ENCODE measurements at places on chromosomes 12 and 14.

GRCh38 chr14:46091819-46092218, 559.8 kb downstream of the RPL10L start:
- DNase-seq: no peak

GRCh38 chr12:106296179-106296877, 6.2 kb upstream of the TCP11L2 start:
- DNase-seq: no peak

GRCh38 chr14:21987937-21988336, 314.3 kb upstream of the OR4E1 start:
- DNase-seq: no peak

DNA sequence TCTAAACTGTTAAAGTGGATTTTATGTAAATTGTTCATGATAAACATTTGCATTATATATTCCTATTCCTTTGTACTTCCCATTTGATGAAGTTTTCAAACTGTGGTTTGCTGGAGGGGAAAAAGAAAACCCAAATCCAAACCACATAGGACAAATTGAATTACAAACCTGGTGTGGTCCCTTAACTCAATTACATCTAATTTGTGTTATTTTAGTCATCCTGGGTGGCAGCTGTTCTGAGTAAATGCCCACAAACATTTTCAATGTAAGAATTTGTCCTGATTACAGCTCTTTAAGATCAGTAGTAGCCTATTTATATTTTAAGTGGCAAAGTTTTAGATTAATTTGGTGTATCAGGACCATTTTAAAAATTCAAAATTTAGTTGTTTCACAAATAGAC, 153.9 kb downstream of the RAD51B start:
- no peak for DNase-seq

GRCh38 chr14:73713206-73713802, 880 bp downstream of the PNMA1 start:
- DNase-seq: no peak

- DNase-seq: no peak
Observed at GRCh38 chr12:28035500-28035899, 63.0 kb upstream of the PTHLH start.

DNA sequence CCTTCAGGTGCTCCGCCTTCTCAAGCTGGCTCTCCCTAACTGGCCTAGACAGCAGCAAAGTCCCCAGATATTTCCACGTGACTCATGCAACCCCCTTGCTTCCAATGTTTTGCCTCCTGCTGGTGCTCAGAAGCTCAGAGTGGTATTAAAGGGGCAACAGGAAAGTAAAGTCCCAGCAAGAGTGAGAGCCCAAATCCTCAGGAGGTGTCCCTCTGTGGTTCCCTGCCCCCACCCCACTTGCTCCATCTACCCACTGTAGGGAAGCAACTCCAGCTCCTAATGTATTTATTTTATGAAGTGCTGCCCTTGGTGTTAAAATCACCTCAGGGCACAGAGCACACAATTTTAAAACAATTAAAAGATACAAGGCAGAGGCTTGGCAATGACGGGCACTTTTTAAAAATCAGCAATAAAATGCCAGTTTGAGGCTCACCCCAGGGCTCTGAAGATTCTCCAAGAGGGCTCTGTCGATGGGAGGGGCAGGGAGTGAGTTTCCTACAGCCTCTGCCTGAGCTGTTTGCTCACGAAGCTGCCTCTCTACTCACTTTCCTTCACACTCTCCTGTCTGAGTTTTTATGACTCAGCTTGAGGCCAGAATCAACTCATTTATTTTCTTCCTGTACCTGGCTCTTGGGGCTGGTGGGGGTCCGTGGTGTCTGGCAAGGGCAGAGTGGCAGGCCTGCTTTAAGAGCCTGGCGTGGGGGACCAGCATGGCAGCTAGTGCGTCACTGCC, 81.9 kb upstream of the MAX start:
- no peak for DNase-seq

DNA sequence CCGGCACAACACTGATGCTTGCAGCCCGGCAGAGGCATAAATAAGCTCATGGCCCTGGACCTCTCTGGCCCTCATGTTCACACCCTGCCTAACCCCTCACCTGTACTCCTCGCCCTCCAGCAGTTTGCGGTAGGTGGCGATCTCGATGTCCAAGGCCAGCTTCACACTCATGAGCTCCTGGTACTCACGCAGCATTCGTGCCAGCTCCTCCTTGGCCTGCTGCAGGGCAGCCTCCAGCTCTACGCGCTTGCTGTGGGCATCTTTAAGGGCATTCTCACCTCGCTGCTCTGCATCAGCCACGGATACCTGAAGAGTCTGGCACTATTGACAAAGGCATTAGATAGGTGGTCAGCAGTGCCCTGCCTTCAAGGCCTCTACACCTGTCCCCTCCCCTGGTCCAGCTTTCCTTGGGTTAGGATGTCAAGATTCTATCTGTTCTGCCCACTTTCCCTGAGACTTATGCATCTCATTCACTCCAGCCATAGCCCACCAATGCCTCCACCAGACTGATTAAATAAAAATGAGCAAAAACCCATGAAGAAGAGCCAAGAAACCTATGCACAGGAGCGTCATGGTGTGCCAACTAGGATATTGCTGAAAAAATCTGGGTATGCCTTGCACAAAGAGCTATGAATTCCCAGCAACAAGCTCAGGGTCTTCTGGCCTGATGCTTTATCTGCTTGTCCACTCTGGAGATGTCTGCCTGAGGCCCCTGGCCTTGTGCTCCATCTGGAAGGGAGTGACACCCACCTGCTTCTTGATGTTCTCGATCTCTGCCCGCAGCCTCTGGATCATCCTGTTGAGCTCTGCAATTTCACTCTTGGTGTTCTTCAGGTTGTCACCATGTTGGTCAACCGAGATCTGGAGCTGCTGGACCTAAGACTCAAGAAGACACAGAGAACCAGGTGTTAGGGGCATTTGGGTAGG, 6.1 kb downstream of the KRT4 start:
- no peak for DNase-seq

- DNase-seq: no peak
Observed at GRCh38 chr14:106055289-106055688, 528.9 kb downstream of the TMEM121 start.

DNA sequence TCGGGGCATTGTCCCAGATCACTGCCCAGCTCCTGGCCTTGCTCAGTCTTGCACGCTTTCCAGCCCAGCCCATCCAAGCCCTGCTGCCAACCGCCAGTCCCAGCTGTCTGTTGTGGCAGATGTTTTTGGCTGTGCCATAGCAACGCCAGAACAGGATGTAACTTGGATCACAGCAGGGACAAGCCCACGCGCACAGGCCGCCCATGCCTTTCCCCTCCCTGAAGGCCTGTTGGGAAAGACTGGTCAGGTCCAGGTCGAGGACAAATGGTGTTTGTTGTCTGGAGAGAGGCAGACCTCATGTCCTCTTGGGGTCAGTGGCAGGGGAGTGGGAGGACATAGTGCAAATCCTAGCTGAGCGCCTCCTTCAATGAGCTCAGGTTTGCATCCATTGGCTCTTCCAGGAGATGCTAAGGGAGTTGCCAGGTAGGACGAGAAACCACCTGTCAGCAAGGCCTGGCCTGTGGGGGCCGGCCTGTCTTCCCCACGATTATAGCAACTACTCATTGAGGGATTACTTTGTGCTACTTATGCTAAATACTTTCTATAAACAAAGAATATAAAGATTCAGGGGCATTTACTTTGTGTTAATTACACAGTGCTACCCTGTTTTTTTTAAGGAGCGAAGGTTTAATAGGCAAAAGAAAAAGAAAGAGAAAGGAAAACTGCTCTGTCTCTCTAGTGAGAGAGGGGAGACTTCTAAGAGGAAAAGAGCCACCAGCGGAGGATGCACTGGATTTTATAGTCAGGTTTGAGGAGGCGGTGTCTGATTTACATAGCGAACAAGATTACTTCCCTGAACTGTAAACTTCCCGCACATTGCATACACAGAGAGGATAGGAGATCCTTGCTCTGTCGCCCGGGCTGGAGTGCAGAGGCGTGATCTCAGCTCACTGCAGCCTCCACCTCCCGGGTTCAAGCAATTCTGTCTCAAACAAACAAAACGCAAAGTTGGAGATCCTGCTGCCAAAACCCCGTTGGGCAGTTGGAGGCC, 42.8 kb upstream of the CORO1C start:
- DNase-seq: no peak

DNA sequence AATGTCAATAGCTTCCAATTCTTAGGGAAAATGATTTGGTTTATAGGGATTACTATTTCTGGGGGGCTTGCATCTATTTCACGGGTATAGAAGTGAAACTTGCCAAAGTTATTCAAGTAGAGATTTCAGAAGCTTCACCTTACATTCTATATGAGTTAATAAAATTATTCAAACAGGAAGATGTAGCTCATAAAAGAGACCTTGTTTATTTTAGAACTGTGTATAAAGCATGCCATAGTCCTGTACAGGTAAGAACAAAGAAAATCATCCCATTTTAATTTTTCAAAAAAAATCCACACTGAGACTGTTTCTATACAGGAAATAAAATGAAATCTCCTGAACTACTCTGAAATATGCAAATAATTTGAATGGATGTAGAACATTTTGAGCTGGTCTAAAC, 834.7 kb downstream of the TRHDE start:
- no peak for DNase-seq

GRCh38 chr14:90625445-90625844, 190.8 kb downstream of the TTC7B start:
- DNase-seq: no peak

Data from mesothelial cell of epicardium (in vitro differentiated cells).